H4 (cell line): ENCODE measurements at places on chromosomes 5 and 9. TPM values are rescaled to one million over a fixed set of nuclear protein-coding genes. Genes with fewer than 3 reads are reported as not detected.
A peak's percentile ranks its signal among the peaks of the same experiment; 100 is the strongest.

GRCh38 chr5:98927242-98927988, 1.4 kb downstream of the CHD1 start:
- peak; percentile 43 for DNase-seq

DNA sequence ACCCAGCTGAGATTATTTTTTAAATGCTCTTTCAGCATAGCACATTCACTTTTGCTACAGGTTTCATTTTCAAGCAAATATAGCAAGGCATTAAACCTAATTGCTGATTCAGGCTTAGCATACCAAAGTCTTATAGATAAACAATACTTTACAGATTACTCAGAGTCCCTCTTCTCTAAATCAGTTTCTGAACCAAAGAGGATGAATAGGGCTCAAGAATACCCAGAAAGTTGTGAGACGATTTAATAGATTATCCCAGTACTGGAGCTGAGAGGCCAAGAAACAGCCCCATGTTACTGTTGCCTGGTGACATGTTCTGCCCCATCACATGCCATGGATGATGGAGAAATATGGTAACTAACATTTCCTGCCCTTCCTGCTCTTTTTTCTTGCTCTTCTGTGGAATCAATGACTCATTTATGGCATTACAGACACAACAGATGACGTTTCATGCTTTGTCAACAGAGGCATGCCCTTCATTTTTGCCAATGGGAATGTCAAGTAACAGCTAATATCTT, 18.1 kb upstream of the SSBP2 start:
- DNase-seq, result peak; percentile 84

DNA sequence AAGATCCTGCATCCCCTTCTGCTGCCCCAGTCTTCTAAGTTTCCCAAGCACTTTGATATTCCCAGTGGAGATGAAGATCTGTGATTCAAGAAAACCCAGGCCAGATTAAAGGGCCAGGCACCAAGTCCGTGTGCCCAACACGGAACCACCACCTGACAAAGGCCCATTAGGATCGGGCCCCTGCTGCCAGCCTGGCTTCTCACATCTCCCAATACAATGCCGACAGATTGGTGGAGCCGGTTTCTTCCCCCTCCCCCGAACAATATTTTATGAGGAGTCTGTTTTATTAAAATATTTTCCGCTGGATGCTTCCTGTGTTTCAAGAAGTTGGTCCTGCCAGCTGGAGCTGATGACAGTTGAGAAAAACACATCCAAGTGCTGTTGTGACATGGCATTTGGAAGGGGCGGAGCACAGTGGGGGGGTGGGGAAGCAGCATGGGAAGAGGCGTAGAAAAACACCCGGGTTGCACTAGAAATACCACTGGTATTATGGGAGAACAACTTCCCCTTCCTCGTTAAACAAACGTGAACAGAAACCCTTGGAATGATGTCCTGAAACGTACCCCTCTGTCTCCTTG, 45.0 kb downstream of the CRB2 start:
- no peak for DNase-seq

- peak; percentile 48 for DNase-seq
Observed at GRCh38 chr5:89064054-89064453, 181.1 kb upstream of the MEF2C start.

- DNase-seq, result no peak
Observed at GRCh38 chr9:31314241-31314640, 1070.2 kb upstream of the ACO1 start.

DNA sequence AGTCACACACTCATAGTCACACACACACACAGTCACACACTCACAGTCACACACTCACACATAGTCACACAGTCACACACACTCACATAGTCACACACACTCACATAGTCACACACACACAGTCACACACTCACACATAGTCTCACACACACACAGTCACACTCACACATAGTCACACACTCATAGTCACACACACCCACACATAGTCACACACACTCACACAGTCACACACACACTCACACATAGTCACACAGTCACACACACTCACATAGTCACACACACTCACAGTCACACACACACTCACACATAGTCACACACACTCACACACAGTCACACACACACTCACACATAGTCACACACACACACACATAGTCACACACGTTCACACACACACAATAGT, 4.1 kb downstream of the OLFM1 start:
- no peak for DNase-seq

DNA sequence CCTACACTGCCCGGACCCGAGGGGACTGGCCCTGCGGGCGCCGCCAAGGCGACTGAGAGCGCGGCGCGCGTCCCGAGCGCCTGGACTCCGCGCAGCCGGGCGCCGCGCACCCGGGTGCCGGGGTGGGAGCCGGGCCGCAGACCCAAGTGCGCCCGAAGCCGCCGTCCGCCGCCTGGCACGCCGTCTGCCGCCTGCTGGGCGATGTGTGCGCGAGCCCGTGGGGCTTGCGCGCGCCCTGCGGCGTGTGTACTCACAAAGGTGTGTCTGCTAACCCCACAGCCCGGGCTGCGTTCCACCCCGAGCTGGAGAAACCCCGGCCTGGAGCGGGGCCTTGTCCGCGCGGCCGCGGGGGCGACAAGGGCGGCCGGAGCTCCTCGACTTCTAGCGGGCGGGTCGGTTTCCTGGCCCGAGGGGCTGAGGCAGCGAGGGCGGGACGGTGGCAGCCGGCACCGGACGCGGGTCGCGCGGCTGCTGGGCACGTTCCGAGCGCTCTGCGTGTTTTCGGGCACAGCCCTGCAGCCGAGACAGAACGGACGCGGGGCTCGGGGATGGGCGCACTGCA, 1.1 kb upstream of the ZSWIM6 start:
- DNase-seq, result peak; percentile 41

DNA sequence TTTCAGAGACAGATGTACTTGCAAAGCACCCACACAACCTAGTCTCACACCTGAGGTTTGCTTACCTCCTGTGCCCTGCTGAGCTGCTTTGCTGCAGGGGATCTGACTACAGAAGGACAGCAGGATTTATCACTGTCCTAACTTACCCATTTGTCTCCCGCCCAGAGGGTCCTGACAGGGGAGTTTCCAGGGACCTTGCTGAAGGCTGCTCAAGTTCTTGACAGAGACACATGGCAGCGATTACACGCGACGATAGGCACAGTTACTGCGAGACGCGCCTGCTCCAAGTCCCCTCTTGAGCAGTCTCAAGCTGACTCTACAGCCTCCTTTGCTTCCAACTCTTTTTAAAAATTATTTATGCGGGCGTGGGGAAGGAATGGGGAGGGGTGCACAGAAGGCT, 24.6 kb upstream of the GALNT10 start:
- no peak for DNase-seq

DNA sequence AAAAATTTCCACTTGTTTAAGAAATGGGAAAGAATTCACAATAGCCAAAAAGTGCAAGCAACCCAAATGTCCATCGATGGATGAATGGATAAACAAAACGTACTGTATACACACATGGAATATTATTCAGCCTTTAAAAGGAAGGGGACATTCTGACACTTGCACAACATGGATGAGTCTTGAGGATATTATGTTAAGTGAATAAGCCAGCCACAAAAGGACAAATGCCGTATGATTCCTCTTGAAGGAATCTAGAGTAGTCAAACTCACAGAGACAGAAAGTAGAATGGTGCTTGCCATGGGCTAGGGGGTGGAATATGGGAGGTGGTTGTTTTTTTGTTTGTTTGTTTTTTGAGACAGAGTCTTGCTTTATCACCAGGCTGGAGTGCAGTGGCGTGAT, 3.8 kb upstream of the ATP6V0E1 start:
- no peak for DNase-seq

- no peak for DNase-seq
Observed at GRCh38 chr9:13529321-13530104, 250.0 kb upstream of the MPDZ start.

DNA sequence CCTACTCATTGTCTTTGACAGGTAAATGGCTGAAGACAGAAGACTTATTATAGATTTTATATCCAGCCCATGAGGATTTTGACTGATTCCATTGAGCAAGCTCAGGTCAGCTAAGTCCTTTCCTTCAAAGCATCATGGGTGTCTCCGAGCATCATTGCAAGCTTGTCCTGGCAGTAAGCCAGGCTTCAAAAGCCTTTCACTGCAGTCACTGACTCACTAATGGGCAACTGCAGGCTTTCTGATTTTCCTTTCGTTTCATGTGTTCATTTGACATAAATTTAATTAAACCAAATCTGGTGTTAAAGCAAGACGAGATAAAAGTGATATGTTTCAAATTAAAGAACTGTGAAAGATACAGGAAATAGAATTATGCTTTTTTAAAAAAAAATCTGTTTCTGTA, 426.2 kb downstream of the ANXA1 start:
- peak; percentile 54 for DNase-seq

- peak; percentile 21 for DNase-seq
Observed at GRCh38 chr5:124330595-124331220, 415.7 kb downstream of the ZNF608 start.

FOXD4L6 gene
- total RNA-seq, result 0.14 TPM in 1 of 2 replicates, not detected in the other

C9orf153 gene
- not detected in 2 replicates for total RNA-seq

GBGT1 gene
- total RNA-seq, result not detected in 2 replicates
